ENCODE measurements at places on chromosomes 1 and 21.

DNA sequence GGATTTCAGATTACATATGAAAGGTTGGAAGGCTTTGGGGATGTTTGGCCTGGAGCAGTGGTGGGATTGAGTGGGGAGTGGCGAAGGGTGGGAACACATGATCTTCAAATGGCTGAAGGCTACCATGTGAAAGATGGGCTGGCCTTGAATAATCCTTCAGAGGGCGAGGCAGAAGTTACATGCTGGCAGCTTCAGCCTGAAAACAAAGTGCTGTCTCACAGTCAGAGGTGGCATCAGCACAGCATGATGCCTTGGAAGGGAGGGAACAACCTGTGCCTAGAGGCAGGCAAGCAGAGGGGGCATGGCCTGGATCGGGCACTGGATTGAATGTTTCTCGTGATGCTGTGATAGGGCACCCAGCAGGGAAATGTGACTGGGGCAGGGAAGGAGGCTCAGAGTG, 130.8 kb downstream of the BEND5 start:
- no peak for DNase-seq

GRCh38 chr1:92859400-92860039, 27.7 kb downstream of the RPL5 start:
- no peak for DNase-seq

DNA sequence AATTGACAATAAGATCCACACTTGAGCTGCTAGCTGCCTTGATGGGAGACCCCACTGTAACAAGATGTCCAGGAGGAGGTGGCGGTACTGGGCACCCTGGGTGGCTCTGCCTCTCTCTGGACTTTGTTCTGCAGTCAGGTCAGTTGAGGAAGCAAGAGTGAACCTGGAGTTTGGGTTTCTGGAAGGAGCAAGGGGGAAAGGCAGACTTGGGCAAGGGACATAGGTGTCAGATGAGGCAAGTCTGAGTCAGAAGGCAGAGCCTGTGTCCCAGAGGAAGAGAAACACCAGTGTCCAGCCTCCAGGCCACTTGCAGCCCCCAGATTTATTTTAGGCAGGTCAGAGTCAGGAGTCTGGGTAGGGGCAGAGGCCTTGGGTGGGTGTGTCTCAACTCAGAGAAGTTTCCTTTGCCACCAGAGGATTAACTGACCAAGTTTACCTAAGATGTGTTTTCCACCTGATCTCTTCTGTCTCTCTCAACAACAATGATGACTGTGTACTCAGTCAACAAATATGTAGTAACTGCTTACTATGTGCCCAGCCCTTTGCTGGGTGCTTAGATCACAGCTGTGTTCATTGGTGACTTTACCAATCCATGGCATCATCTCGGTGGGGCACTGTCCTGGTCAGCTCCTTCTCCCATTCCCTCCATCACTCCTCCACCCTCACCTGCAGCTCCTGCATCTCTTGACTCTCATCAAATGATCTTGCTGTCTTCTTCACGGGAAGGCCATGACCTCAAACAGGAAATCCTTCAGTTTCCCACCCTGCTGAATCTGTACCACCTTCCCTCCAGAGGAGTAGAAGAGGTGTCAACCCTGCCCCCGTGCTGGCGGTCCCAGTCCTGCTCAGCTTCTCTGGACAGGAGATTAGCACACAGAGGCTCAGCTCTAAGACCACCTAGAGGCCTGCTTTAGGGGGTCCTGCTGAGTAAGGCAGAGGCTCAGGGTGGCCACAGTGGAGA, 36.6 kb downstream of the ELF3 start:
- DNase-seq = peak; percentile 68

DNA sequence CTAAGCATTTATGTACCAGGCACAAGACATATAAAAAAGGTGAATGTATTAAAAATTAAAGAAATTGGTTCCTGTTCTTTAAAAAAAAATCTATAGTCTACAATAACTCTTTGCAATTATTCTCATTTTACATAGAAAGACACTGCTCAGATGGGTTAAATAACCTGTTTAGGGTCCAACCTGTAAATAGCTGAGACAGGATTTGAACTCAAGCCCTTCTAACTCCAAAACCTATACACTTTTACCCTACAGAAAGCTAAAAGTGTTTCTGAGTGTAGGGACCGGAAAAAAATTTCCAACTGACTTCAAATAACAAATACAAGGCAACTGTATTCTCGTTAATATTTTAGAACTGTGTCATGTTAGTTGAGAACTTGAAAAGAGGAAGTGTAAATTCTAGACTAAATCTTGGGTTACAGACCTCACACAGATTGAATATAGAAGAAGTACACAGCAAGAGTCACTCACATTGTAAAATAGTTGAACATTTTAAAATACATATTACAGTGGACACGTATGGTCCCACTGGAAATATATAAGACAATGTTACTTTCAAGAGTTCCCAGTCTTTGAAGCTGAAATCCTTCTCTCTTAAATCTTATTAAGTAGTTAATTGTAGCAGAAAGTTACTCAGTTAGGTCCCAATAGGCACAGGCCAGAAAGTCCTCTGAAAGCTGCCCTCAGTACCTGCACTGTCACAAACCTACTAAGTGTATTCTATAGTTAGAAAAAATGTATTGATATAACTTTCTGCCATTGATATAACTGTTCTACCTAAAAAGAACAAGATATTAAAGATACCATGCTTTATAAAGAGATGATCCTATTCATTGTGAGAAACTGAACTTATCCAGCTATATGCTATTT, 7.3 kb downstream of the EDEM3 start:
- no peak for DNase-seq

DNA sequence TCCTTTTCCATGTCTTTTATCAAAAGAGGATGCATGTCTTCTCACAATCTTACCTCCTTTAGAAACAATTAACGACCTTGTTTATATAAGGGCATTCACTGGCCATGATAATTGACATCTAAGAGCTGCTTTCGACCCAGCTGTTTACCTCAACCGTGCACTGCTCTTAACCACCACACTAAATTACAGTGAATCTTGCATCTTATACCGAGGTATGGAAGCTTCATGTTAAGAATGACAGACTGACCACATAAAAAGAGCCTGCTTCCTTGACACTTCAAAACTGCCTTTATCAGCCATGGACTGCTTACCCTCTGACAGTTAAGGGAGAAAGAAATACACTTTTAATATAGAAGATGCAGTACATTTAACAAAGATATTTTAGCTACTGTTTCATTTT, 301.7 kb upstream of the LYPLAL1 start:
- DNase-seq = no peak

GRCh38 chr21:28688381-28688780, 304.3 kb downstream of the LTN1 start:
- no peak for DNase-seq

DNA sequence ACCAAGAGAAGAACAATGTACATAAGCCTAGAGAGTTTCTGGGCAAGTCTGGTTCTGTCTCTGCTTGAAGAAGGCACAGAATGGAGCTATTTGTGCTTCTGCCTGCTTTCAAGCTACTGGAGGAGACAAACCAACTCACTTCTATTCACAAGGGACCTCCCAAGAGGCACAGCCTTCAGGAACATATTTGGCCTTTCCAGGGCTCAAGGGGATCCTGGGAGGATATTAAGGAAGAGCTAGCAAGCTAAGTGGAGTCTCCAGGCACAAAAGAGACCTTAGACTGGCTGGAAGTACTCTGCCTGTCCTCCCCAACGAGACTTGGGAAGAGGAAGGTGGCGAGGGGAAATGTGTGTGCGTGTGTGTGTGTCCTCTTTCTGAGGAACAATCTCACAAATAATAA, at the start of gene OR6Y1:
Gene OR6Y1 (minus strand): TSS at position 54 of the 400 bp plus-strand sequence. CDS start 6,300 bp downstream, outside the sequence.
- no peak for DNase-seq

DNA sequence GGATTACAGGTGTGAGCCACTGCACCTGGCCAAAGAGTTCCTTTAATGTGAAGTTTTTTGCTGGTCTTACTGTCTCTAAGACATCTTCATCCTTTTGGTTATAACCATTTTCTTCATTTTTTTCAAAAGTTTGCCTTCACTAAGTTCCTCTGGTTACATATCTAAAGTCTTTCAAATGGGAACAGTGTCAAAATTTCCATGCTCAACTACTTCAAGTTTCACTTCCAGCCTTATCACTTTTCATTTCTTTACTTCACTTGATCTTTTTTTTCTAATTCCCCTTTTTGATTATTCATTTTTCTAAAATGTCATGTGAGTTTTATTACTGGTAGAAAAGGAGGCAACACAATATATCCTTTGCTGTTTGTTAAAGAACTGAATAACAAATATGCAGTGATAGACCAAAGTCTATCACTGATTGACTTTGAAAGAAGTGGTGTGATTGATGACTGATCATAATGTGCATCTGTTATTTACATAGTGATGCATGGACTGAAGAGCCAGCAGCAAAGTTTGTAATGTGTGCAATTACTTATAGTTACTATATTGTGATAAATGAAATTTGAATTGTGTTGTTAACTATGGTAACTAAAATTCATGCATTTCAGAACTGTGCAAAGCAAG, 16.0 kb upstream of the ZFYVE9 start:
- DNase-seq = no peak

DNA sequence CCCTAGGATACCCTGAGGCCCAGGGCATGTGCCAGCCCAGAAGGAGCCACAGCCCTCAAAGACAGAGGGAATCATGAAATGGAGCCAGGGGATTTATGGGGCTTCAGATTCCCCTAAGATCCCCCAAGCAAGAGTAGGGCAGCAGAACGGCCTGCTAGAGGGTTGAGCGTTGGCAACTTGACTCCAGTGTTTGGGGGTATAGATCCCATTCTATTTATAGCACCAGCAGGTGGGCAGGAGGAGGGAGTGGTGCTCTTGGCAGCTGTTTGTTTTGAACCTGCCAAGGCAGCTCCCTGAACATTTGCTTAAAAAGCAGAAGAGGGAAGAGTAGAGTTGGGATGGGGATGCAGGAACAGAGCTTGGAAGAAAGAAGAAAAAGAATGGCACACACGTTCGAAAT, 33.7 kb downstream of the GLUL start:
- DNase-seq = no peak

DNA sequence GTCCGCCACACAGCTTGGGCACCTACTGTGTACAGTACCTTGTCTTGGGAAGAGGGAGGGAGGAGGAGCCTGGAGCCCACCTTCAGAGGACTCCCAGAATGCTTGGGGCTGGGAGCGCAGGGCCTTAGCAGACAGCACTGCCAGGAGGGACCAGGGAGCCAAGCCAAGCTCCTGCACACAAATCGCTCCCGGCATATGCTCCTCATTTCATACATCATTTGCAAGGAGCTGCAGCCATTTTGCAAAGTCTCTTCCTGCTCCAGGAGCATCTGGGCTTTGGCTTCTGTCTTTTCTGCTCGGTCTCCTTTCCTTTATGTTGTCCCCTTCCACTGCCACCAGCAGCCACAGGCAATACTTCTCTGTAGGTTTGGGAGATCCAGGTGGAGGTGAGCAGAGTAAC, 175.2 kb upstream of the ZC3H12A start:
- DNase-seq = no peak

DNA sequence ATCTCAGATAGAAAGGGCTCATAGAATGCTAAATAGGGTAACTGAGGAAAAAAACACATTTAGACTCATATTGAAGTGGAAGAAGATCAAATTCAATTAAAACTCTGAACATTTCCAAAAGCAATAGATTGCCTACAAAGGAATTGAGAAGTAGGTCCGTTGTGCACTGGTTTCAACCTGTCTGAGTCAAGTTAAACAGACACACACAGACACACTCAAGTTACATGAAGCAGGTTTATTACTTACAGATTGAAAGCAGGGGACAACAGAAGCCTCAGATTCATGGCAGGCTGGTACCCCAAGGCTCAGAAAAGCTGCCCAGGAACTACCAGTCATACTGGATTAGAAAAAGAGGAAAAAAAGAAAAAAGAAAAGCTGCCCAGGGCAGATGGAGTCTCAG, 20.7 kb upstream of the S100A2 start:
- DNase-seq = no peak

DNA sequence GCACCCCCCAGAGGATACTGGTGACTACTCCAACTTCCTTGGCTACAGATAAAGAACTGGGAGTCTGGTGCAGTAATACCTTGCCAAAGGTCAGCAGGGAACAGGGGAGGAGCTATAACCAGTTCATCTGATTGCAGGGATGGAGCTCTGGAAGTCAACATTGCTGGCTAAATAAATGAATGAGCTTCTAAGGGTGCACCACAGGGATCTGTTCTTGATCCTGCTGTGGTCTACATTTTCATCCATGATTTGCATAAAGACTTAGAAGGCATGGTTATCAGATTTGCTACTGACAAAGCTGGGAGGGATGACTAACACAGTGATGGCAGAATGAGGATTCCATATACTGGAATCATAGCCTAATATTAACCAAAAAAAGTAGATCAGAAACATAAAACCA, 18.3 kb downstream of the PLEKHA6 start:
- no peak for DNase-seq

DNA sequence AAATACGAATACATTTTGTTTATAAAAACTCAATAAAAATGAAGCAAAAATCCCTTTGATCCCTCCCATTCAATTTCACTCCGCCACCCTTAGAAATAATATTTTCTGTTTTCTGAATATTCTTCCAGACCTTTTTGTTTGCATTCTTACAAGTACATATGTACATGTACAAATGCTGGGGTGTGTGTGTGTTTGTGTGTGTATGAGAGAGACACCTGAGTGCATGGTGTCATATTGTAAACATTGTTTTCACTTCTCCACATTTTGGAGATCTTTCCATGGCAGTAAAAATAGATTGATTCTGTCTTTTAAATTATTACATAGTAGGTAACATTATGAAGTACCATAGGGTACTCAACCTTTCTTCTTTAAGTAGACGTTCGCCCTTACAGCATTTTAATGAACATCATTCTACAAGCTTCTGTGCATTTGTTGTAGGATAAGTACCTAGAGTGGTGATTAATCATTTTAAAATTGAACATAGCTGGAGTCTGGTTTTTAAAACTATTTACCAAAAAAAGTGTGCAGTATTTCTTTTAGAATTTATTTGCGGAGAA, 1.3 kb upstream of the MPC2 start:
- DNase-seq = no peak

DNA sequence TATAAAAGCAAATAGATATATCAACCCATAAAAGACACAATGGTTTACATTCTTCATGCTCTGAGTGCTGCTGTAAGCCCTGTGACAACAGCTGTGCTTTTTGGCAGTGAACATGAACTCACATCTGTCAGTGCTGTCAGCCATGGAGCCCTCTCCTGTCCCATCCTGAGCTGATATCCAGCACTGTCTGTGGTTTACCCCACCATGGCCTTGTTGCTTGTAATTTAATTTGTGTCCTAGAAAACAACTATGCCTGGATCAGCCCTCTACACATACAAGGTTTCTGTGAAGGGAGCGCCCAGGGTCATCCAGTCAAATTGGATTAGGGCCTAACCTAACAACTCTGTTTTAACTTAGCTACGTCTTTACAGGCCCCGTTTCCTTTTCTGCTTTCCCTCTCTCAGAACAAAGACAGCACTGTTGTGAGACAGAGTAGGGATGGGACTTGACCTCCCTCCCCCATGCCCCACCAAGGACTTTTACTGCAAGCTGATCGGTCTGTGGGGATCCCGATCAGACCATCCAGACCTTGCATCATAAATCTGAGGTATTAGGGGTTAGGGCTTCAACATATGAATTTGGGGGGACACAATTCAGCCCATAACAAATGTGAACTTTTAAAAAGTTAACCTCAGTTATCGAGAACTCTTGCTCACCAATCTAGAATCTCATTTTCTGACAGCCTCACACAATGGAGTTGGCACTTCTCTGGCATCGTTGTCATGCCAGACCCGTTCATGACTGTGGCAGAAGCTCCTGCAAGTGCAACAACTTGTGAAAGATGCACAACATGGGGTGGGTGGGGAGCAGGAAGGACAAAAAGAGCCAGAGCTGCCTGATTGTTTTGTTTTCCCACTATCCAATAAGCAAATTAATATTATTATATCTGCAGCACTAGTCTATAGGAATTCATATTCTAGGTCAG, 16.4 kb upstream of the SLC44A3 start:
- DNase-seq = no peak

- DNase-seq = no peak
Observed at GRCh38 chr1:54111624-54112023, 41.2 kb downstream of the CDCP2 start.

GRCh38 chr21:14448784-14449183, 65.8 kb upstream of the HSPA13 start:
- no peak for DNase-seq

Measured in HCT116 (cell line).